ENCODE measurements at places on chromosomes 16 and 17. TPM values are rescaled to one million over a fixed set of nuclear protein-coding genes. Genes with fewer than 3 reads are reported as not detected.

DNA sequence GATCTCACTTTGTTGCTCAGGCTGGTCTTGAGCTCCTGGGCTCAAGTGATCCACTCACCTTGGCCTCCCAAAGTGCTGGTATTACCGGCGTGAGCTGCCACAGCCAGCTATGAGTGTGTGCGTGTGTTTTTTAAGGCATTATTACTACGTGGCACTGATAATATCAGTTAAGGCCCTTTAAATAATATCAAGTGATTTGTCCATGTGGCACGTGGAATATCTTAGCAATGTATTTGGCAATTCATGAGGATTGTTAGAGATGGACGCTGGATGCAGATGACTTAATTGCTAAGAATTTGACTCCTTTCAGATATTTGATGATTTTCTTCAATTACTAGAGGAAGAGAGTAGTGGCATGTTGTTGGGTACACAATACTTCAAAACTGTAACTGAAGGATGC, 25.5 kb upstream of the PMP22 start:
- no peak for DNase-seq

DNA sequence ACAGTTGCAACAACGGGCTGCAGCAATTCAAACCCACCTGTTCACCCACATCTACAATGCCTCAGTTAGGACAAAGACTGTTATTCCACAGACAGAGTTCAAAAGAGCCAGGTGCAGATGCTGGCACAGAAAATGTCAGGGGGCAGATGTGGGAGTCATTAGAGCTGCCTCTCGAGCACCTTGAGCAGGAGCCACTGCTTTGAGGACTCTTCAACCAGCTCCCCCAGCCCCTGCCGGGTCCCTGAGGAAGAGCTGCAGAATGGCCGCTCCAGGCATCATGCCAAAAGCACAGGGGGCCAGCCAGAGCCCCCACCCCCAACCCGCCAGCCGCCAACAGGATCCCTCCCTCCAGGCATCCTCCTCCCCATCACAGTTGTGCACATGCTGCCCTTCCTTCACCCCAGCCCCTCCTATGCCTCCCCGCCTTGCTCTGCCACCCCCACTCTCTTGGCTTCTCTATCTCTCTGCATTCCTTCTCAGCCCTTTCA, 20.8 kb downstream of the C17orf67 start:
- DNase-seq = no peak

DNA sequence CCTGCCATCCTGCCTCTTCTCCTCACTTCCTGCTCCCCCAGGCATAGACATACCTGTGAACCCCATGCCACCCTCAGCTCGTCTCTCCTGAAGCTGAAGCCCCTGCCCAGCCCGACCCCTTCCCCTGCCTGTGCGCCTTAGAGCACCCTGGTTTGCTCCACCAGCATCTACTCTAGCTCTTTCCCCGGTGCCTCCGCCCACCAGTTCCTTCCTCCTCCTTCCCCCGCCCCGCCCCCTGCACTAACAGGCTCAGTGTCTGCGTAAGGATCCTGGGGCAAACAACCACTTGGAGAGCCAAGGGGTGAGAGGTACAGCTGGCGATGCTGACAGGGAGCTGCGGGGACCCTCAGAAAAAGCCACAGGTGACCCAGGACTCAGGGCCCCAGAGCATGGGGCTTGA, 1.9 kb downstream of the GPR142 start:
- DNase-seq = no peak

DNA sequence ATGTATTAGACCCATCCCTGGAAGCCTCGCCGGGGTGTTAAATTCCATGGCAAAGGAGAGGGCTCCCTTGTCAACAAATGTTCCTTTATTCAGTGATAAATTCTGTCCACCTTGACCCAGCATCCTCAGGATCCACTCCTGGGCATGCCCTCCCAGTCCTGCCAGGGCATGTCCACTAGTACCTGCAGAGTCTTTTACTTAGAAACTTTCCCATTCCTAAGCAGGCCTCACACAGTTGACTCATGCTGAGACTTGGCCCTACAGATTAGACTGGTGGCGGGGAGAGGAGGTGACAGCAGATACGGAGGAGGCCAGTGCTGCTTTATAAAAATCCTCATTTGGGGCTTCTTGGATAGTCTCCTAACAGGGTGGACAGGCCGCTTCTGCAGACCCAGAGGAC, 88.8 kb downstream of the CYLD start:
- no peak for DNase-seq

GRCh38 chr17:46898364-46898763, 24.6 kb upstream of the GOSR2 start:
- no peak for DNase-seq

DNA sequence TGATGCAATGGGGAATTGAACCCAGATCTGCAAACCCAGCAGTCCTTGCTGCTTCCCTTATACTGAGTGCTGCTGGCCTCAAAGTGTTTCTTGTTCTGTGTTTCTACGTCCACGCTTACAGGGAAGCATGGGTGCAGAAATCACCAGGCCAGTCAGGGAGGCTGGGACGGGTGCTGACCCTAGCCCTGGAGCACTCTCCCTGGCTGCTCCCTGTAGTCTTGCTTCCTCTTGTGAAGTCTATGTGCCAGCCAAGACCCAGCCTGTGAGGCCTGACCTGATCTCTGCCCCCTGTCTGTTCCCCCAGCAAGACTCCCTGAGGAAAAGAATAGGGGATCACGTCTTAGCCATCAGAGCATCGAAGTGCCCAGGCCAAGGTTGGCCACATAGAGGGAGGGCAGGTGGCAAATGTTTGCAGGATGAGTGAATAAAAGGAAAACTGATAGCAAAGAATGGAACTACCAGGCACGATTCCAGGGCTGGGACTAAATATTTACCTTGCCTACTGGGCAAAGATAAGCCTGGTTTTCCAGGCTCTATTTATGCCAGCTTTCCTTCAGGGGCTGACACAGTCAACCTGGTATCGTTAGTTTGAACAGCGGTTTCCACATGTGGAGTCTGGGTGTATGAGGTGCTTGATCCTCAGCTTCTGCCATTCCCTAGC, 41.2 kb upstream of the RHOT1 start:
- no peak for DNase-seq

GRCh38 chr17:80363518-80364090, 51.4 kb upstream of the ENDOV start:
- no peak for DNase-seq

DNA sequence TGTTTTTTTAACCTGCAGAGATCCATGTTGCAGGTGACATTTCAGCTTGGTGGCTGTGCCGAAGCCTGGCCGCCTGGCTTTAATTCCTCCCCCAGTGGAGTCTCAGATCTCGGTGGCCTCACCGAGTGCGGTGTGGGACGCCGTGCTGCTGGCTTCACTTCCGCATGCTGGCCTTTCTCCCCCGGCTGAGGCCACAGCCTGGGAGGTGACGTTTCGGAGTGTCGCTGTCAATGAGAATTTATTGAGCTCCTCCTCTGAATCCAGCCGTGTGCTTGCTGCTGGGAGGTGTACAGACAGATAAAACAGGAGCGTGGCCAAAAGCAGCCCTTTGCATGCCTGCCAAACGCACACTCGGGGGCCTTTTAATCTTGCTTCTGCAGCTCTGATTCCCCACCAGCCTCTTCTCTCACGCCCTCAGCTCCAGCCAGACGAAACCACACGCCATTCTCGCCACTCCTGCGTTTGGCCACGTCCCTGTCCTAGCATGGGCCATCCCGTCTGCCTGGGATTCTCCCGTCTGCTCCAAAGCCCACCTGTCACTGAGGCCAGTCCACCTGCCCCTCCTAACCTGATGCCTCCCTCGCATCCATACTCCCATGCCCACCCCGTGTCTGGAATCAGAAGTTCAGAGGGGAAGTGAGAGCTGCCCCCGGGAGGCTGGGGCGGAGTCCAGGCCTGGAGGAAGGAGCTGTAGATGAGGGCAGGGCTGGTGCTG, 3.6 kb downstream of the GSE1 start:
- DNase-seq = no peak

DNA sequence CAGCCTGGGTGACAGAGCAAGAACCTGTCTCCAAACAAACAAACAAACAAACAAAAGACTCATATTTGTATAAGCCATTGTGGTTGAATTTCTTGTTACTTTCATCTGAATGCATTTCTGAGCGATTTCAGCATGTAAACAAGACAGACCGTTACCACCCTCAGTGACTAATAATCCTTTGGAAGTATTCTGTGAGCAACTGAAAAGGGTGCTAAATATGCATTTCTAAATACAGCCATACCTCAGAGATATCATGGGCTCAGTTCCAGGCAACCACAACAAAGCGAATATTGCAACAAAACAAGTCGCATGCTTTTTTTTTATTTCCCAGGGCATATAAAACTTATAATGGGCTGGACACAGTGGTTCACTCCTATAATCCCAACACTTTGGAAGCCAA, 109.0 kb downstream of the USP31 start:
- no peak for DNase-seq

DNA sequence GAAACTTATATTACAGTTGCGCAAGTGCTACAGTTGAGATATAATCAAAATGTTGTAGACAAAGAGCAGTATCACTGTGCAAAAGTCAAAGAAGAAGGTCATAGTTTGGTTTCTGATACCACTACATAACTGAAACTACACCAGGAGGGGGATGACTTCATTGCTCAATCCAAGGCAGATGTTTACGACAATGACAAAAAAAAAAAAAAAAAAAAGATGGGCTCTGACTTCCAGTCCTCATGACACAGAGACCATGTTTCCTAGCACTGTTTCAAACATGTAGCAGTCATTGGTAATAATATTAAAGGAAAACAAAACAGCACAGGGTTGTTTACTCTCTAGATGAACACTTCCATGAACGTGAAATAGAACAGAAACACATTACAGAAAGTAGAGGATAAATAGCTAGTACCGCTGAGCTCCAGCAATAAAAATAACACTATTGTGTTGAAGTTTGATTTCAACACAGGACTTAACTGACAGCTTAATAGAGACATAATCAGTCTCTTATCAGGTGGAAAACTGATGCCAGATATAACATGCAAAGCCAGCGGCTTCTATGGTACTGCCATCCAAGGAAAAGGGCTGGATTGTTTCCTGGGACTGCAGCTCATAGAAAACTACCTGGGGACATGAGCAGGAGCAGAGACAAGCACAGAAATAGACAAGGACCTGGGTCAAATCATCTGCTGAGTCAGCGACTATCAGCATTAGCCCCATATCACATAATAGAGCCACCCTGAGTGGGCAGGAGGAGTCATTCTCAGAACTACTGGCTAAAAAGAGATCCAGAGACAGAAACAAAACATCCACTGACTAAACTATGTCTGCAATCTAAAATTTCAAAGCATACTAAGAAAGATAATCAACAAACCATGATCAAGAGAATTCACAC, 463.6 kb upstream of the SOX9 start:
- no peak for DNase-seq

DNA sequence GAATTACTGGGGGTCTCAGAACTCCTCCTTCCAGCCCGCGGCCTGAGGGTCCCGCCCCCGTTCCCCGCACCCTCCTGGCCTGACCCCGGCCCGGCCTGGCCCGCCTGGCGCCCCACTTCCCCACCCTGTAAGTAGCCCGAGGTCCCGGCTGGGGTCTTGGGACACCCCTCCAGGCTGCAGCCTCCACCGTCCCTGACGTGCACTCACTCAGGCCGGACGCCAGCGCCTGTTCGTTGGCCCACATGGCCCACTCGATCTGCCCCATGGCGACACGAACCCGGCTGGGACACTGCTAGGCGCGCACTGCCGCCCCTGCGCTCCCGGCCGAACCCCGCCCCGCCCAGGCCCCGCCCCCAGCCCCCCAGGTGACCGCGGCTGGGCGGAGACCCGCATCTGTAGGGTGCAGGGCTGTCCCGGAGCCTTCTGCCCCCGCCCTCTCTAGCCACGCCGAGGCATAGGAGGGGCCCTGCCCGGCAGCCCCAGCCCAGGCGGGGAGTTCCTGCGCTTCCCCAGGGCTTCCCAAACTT, at the start of gene CYBA:
CYBA (minus strand) TSS at position 305 of the 527 bp plus-strand sequence; CDS start at position 265, 40 bp downstream.
- peak; percentile 94 for DNase-seq

- DNase-seq = no peak
Observed at GRCh38 chr16:85800321-85800669, 800 bp downstream of the COX4I1 start.

GRCh38 chr16:50578137-50578536, 29.9 kb downstream of the NKD1 start:
- no peak for DNase-seq

RUNDC3A gene
- total RNA-seq = 2.8 TPM

CRYM gene
- total RNA-seq = 1.0 TPM

KIFC3 gene
- total RNA-seq = 54.7 TPM

HOXB8 gene
- not detected for total RNA-seq

SLC26A11 gene
- 13.8 TPM for total RNA-seq

BAIAP3 gene
- total RNA-seq = 2.2 TPM
